Naive B cell (primary cell): ENCODE measurements at places on chromosomes 1 and 21. TPM values are rescaled to one million over a fixed set of nuclear protein-coding genes. Genes with fewer than 3 reads are reported as not detected.

The NBPF8 gene
- 0.22 TPM for polyA plus RNA-seq

The LPAR3 gene
- polyA plus RNA-seq, result not detected

GRCh38 chr1:60942896-60943638 lies 139.3 kb upstream of the NFIA start:
- DNase-seq, result no peak

The PTGER3 gene
- polyA plus RNA-seq, result not detected

The ZNHIT6 gene
- polyA plus RNA-seq, result 21.6 TPM

DNA sequence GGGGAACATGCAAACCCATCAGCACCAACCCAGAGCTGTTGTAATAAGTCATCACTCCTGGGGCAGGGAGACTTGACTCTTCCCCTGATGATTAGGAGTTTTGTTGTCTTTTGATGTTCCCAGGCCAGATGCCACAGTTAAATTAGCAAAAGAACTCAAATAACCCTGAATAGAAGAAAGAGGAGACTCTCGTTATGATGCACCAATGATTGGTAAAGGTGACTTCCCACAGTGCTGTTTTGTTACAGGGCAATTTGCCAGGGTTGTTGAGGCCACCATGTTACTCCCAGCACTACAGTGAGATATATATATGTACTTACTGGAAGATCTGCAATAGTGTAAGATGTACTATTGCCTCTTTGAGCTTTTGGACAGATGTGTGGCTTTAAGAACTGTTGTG lies 24.3 kb upstream of the RCAN1 start:
- no peak for DNase-seq

DNA sequence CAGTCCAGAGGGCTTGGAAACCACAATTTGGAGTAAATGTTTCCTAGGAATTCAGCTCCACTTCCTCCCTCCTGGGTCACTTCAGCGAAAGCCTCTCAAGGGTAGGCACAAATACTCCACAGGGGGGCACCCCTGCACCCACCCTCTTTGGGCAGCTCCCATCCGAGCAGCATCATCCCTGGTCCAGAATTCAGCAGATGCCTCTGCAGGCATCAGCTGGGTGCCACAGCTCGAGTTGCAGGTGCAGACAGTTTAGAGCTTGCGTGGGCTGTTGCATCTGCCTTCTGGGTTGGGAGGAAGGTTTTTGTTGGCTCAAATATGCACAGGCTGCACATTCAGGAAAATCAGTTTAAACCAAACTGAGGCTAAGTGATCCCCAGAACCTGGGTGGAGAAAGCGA lies 25.0 kb downstream of the KANK4 start:
- DNase-seq, result no peak

DNA sequence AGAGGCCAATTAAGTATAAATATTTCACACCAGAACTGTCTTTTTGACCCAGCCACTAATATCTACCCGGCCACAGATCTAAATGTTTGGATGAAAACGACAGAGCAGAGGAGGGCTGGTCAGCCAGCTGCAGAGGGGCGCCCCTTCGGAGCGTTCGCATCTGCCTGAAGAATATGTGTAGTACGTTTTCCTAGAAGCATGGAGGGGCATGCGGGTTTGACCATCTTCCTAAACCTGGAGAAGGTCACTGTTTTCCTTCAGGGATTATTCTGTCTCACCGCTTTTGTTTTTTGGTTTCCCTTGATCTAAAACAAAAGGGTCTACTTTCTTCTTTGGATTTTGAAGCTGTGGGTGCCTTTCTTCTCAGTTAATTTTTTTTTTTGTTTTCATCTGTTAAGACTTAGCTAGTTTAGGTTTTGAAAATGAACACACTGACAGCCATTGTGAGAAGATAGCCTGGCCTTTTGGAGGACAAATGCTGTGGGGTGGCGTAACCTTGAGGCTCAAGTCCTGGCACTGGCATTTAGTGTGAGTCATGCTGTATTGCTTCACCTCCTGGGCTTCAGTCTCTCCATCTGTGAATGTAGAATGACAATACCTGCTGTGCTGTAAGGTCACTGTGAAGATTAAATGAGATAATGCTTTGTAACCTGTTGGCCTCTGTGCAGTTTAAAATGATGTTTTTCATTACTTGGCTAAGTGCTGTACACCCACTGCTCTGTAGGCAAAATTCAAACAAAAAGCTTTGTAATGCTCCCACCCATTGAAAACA lies 74.1 kb upstream of the IRF2BP2 start:
- no peak for DNase-seq
